Tracheal epithelial cell (primary cell): ENCODE measurements at places on chromosomes 3 and 15. TPM values are rescaled to one million over a fixed set of nuclear protein-coding genes. Genes with fewer than 3 reads are reported as not detected.

Gene WDR93
- not detected in 2 replicates for total RNA-seq

Gene CHRNA5
- 2.6 and 5.1 TPM in 2 replicates for total RNA-seq

Gene LEKR1
- under 0.01 TPM in 1 of 2 replicates, not detected in the other for total RNA-seq

Gene KBTBD12
- 0.21 TPM in 1 of 2 replicates, not detected in the other for total RNA-seq

Gene ZNF717
- total RNA-seq = 11.3 and 12.8 TPM in 2 replicates

Gene CX3CR1
- total RNA-seq = under 0.01 TPM in 1 of 2 replicates, not detected in the other

Gene CFAP100
- not detected in 2 replicates for total RNA-seq

Gene LRRK1
- 6.2 and 9.2 TPM in 2 replicates for total RNA-seq

Gene GOLGA8J
- not detected in 2 replicates for total RNA-seq

Gene SLC25A26
- 42.2 and 44.1 TPM in 2 replicates for total RNA-seq

Gene TUSC7
- total RNA-seq = not detected in 2 replicates

Gene C15orf61
- 5.5 and 5.8 TPM in 2 replicates for total RNA-seq

Gene GCNT3
- 5.3 and 10.4 TPM in 2 replicates for total RNA-seq
